ENCODE measurements at places on chromosomes 4 and X.

DNA sequence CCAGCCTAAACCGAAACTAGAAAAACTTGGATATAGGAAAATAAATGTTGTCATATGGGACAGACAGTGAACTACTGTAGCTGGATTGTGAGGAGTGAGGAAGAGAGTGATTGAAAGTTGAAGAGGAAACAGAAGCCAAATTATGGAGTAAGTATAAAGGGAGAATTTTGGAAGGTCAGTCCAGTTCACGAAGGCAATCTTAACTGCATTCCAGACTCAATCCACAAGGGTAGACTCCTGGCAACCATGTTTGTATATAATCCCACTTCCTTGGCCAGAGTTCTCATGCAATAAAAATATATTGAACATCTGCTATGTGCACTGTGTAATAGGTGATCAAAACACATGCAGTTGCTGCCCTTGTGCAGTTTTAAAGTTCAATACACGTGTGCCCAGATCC, 58.6 kb upstream of the CAMK2D start:
- DNase-seq = no peak

GRCh38 chrX:28586981-28587551, at the start of gene IL1RAPL1:
IL1RAPL1 (plus strand) TSS chrX:28587446.
- peak; percentile 31 for DNase-seq

DNA sequence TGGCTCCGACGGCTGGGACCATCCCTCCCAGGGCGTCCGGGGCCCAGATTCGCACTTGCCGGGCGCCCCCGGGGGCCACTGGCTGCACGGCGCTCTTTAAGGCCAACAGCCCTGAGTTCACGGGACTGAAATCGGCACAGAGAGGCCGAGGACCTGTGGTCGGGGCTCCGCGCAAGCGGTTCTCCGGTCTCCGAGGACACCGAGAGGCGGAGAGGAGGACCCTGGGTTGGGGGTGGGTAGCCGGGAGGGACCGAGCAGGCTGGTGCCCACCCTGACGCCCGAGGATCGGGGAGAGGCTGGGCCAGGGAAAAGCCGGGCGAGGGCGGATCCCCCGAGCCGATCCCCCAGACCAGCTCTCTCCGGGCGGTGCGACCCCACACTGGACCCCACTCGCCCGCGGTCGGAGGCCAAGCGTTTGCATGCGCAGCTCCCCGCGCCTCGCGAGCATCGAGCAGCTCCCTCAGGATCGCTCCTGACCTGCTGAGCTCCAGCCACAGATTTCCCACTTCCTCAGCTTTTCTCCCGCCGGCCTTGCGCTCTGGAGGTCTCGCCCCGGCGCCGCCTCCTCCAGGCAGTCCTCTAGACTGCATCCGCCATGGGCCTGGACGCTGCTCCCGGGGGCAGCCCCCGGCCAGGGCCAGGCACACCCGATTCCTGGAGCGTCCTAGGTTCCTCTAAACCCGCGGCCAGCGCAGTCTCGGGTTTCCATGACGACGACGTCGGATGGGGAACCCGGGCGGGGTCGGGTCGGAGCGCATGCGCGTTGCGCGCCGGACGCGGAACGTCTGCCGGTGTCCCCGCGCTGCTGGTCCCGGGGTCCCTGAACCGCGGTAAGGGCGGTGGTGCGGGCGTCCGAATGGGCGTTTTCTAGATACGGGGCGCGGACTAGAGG, 17.6 kb upstream of the NAT8L start:
- DNase-seq = peak; percentile 94

DNA sequence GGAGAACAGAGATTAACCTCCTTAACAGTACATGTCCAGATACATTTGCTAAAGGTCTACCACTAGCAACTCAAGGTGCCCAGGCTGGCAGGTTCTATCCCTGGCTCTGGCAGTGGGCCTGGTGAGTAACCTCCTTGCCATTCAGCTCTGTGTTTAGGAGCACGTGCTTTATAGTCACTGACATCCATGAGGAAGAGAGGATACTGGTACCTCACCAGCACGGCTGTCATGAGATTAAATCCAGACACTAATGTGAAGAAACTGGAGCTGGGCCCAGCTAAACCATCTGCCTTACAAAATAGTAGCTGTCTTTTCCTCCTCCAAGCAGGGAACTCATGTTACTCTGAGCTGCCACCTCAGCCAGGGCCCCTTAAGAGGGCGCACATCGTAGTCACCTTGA, 45.3 kb downstream of the GPRASP3 start:
- peak; percentile 62 for DNase-seq

DNA sequence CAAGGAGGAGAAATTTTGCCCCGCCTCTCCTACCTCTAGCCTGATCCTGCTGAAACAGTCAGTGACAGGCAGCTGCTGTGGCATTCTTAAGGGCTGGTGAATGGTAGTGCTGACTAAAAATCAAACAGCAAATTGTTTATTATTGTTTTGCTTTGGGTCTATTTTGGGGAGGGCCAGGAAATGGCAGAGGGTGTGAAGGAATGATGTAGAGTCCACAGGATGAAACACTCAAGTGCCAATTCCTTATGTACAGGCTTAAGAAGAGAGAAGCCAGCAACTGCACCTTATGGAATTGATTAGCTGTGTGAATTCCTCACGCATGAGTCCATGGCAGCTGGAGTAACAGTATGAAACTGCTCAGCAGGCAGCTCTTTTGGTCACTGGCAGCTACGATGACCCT, 39.7 kb downstream of the VEGFC start:
- peak; percentile 84 for DNase-seq

- no peak for DNase-seq
Measured at GRCh38 chr4:95831166-95831565, 8.7 kb upstream of the PDHA2 start.

GRCh38 chr4:80219301-80220025, 22.2 kb downstream of the PRDM8 start:
- DNase-seq = no peak

- DNase-seq = no peak
Measured at GRCh38 chr4:99103166-99103565, 14.6 kb upstream of the ADH5 start.

GRCh38 chrX:100596601-100597000, 11.9 kb downstream of the TNMD start:
- DNase-seq = no peak

GRCh38 chr4:141826260-141826659, 189.9 kb downstream of the IL15 start:
- no peak for DNase-seq

DNA sequence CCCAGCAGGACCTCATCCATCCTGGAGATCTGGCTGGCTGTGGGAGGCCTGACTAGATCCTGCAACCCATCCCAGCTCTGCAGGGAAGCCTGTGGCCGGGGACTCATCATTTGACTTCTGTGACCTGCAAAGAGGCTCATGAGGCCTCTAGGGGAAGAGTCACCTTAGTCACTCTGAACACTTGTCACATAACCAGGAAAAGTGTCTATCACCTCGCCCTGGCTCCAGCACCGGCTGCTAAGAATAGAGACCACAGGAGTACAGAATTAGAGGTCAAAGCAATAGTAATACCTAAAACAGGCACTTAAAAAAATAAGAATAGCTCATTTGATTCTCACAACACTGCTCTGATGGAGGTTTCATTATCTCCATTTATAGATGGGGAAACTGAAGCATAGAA, 3.8 kb upstream of the NSG1 start:
- no peak for DNase-seq

GRCh38 chr4:11488657-11489452, 60.2 kb upstream of the HS3ST1 start:
- no peak for DNase-seq

DNA sequence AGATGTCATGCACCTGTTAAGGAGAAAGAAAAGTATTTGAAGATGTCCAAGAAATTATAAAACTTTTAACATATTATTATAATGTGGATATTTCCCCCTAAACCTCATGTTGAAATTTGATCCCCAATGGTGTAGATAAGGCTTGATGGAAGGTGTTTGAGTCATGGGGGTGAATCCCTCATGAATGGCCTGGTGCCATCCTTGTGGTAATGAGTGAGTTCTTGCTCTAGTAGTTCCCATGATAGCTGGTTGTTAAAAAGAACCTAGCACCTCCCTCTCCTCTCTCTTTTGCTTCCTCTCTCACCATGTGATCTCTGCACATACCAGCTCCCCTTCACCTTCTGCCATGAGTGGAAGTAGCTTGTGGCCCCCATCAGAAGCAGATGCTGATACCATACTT, 176.6 kb upstream of the NR3C2 start:
- no peak for DNase-seq

DNA sequence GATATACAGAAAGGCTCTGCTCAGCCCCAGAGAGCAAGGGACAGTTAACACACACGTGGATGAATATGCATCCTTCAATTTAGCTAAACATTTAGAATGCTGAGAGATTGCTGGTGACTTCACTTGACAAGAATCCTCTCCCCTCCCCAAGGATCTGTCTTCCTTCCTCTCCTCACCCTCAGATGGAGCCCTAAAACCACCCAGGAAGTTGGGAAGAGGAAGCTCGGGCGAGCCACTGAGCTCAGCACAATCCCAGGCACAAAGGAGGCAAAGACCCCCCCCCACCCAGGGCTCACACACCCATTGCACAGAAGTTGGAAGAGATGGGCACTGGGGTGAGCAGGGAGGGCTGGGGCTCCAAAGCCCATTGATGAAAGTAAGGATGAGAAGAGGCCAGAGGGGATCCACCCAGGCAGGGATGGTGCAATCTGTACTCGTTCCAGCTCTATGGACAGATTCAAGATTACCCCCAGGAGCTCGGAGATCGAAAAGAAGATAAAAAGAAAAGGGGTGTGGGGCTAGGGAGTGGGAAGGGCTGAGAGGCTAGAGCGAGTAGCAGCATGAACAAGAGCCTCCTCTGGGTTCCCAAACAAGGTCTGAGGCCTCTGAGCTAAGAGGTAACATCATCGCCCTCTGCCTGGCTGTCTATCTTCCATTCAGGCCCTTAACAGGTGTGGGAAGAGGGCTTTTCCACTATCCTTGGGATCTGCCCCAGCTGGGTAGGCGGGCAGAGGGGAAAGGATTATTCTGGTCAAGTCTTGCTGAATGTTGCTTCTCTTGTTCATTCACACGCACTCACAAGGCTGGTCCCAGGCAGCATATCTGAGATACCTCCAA, 1.2 kb downstream of the TFE3 start:
- DNase-seq = no peak

DNA sequence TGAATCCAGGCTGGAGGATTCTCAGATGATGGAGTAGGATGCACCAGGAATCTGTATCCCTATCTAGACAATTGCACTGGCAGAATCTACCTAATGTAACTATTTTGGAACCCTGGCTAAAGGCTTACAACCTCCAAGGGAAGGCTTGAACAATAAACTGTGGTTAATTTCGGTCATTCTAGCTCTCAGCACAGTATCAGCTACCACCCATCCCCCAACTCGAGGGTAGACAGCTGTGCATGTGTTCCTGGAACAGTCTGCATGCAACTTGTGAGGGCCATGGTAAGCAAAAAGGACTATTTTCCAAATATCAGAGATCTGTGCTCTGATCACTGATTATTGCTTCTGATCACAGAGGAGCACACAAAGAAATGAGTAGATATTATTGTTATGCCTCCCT, 34.0 kb downstream of the ELF2 start:
- DNase-seq = no peak

DNA sequence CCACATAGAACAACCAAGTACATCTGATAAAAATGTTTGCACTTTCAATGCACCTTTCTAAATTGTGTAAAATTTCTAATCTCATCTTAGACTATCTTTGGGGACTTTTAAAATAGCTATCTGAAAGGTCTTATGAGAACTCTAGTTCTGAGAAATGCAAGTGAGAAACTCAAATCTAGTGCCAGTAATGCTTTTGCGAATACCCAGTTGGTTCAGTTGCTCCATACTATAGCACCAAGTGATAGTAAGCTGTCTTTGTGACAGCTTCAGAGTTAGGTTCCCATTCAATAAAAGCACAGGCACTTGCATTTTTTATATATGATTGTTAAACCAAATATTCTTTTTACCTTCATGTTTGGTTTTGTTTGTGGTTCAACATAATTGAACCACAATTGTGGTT, 4.5 kb upstream of the ITM2A start:
- no peak for DNase-seq

DNA sequence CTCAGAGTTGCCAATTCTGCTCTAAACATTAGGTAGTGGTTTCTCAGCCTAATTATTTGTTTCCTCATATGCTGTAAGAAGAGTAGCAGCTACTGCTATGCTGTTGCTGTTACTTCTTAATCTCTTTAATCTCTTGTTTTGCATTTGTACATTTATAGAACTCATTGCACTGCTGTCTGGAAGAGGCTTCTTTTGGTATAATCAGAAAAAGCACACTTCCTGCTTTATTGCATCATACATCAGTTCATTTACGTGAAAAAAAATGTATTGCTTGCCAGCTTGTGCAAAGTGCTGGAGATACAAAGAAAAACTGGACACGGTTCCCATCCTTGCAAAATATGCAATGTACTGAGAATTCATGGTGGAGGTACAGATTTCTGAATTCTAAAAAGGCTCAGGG, 332.0 kb downstream of the GRXCR1 start:
- DNase-seq = no peak

DNA sequence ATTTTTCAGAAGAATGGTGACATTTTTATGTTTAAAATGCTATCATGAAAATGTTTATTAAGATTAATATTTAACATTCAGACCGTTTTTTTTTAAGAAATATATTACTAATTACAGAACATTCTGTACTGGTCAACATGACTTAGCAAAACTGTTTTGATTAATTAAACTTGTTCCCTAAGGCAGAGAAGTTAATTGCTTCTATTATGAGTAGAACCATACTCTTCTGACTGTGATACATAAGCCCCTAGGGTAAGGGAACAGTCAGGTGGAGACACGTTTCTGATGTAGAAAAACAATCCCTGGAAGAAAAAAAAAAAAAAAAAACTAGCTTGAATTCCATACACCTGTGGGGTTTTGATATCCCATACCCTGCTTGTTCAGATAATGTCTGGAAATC, 97.4 kb downstream of the GPM6A start:
- no peak for DNase-seq

GRCh38 chrX:150268839-150269355, 94.2 kb upstream of the MAMLD1 start:
- no peak for DNase-seq

DNA sequence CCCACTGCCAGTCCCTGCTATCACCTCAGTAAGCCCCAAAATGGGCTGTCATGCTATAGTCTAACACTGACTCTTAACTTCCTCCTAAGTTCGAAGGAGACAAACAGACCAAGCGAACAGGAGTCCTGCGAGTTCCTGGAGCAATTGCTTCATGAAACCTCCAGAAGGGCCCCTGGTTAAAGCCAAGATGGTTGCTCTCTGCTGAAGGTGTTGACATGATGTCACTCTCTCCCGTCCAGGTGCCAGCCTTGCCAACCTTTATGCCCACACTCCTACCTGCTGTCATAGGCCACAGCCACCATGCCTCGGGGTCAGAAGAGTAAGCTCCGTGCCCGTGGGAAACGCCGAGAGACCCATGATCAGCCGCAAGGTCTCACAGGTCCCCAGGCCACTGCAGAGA, at the start of gene MAGEB6B:
Gene MAGEB6B (plus strand): TSS at position 301 of the 400 bp plus-strand sequence. CDS start 0 bp downstream, at position 301.
- DNase-seq = no peak

DNA sequence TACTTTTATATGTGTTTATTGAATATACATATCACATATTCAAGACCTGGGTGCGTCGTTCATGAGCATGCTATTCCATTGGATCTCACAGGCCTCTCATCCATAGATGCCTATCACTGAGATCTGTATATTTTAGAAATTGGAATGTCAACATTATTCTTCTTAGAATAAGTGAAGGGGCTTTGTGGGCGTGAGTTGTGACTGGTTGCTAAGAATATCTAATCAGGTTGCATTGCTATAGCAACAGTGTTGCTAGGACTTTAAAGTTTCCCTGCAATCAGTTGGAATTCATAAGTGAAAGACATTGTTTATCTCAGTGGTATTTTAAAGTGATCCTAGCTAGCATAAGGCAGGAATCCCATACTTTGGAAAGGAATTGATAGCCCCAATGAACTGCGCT, 36.7 kb upstream of the ANK2 start:
- no peak for DNase-seq

- DNase-seq = no peak
Measured at GRCh38 chr4:41579043-41579442, 41.1 kb downstream of the LIMCH1 start.

GRCh38 chrX:108127152-108127551, 35.6 kb downstream of the ATG4A start:
- DNase-seq = no peak
